ENCODE measurements at places on chromosomes 6 and 20. TPM values are rescaled to one million over a fixed set of nuclear protein-coding genes. Genes with fewer than 3 reads are reported as not detected.

DNA sequence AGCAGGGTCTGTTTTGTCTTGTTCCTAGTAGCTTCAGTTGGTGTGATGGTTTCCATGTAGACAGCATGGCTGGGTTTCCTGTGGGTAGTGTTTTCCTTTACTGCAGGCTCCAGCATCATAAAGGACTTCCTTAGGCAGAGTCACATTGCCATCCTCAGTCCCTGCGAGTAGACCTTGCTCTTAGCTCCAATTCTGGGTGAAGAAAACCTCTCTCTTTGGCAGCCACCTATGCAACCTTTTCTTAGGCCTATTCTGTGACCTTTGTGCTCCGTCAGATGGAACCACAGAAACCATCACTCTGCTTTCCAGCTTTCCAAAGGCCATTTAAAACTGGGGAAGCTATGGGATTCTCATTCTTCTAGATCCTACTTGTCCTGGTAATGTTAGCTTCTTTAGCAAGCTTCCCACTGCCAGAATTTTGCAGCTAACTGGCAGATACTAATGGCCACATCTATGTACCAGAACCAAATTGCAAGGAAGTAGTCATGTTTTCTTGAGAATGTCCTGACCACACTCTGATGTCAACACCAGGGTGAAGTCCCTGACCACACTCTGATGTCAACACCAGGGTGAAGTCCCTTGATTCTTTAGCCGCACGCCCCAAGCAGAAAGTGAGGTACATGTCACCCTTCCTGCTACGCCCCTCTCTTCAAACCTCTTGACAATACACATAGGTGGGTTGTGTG is 646.6 kb upstream of the HS3ST5 start:
- no peak for DNase-seq

Gene VSTM2L
- total RNA-seq, result 1.1 TPM

- DNase-seq, result no peak
Measured at GRCh38 chr20:64029293-64030117, 6.5 kb upstream of the C20orf204 start.

- no peak for DNase-seq
Measured at GRCh38 chr20:8624616-8625015, 444.3 kb upstream of the PLCB4 start.

DNA sequence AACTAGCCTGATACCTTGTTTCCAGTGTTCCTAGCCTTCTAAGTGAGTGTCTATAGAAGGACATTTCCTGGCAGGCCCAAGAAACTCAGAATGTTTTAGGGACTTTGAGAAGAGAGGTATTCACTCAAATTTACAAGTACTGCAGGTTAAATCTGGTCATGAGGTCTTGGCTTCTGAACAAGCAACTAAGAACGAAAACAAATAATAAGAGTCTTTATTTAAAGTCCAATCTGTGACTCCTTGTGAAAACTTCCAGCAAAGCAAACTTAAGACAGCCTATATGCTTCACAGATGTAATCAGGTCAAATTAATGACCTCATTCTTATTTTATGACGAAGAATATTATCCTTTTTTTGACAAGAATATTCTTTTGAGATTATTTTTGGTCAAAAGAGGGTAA is 79.4 kb upstream of the PRSS16 start:
- DNase-seq, result no peak

- no peak for DNase-seq
Measured at GRCh38 chr6:42688281-42688680, 34.1 kb downstream of the PRPH2 start.

- DNase-seq, result no peak
Measured at GRCh38 chr6:80366714-80367113, 260.2 kb downstream of the BCKDHB start.

Gene NECAB3
- total RNA-seq, result 92.3 TPM

GRCh38 chr6:74579047-74579446 is 626.8 kb downstream of the COL12A1 start:
- DNase-seq, result no peak

GRCh38 chr20:46349035-46349741 is 40.9 kb upstream of the CDH22 start:
- peak; percentile 92 for DNase-seq

Gene CCN6
- not detected for total RNA-seq

Gene PIGT
- total RNA-seq, result 97.4 TPM
